ENCODE measurements at places on chromosomes 16 and 17.

DNA sequence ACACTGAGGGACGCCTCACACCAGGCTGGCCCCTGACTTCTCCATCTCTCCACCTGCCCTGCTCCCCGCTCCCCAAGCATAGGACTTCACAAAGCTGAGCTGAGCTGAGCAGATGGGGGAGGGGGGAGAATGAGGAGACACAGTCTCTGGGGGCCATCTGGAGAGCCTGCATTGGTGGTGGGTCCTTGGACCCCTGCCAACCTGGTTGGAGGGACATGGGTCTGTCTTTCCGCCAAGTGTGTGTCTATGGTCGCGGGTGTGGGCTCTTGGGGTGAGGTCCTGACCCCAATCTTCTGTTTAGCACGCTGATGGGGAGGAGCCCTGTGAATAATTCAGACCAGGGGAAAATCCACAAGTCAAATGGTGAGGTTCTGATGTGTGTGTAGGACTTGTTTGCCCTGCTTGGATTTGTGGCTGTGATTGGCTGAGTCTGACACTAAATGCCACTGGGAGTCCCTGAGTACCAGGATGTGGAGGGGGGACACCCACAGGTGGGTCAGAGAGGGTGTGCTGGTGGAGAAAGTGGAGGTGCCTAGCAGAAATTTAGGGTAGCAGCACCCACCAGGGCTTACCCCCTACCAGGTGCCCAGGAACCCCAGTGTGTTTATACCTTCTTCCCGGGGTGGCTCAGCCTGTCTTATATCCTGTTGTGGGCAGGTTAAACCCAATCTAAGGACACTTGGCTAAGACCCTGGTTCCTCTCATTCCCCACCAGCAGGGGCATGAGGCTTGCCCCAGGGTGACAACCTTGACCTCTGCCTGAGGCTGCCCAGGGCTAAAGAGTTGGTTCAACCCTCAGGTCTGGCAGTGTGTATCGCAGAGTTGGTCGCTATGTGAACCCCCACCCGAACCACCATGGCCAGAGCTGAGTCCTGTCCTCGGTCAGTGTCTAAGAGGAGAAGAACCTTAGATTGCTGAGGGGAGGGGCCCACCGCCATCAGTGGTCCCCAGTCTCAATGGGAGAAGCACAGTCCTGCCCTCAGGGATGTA, 2.1 kb downstream of the FMNL1 start:
- DNase-seq: no peak

- no peak for DNase-seq
Measured at GRCh38 chr17:836151-836550, 54.0 kb downstream of the MRM3 start.

DNA sequence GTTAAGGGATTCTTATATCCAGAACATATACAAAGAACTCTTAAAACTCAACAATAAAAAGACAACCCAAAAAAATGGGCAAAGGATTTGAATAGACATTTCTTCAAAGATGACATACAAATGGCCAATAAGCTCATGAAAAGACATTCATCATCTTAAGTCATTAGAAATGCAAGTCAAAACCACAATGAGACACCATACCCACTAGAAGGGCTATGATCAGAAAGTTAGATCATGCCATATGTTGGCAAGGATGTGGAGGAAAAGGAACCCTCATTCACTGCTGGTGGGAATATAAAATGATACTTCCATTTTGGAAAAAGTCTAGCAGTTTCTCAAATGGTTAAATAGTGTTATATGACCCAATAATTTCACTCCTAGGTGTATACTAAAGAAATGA, 9.4 kb downstream of the PLD6 start:
- no peak for DNase-seq

DNA sequence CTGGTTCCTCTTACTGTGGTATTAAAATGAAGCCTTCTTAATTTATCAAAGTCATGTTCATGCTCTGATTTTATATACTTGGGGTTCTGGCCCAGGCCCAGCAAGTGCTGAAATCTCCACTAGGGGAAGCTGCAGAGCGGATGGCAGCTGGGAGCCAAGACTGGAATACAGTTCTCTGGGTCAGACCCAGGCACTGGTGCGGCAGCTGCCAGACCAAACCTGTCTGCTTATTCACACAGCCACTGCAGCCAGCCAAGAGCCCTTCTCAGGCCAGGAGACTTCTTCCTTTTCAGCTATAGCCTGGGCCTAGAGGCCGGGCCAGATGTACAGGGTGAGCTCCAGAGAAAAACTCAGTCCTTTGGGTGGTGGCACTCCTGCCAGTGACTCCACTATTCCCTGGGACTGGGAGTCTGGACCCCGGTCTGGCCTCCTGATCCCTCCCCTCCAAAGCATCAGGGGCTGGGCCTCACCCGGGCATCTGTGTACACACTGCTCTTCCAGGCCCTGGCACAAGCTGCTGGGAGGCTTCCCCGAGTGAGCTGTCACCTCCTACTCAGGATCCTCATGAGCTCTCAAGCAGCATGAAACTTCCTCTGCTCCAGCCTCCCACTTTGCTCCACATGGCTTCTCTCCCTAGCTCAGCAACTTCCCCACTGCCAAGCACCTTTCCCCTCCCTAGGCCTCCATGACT, 24.4 kb downstream of the ATP6V0D1 start:
- no peak for DNase-seq

- DNase-seq: no peak
Measured at GRCh38 chr16:14063618-14064581, 7.2 kb upstream of the MRTFB start.

- DNase-seq: no peak
Measured at GRCh38 chr16:56858374-56858773, 6.6 kb upstream of the SLC12A3 start.
